ENCODE measurements at places on chromosomes 6 and 20.
A peak's percentile ranks its signal among the peaks of the same experiment; 100 is the strongest.

DNA sequence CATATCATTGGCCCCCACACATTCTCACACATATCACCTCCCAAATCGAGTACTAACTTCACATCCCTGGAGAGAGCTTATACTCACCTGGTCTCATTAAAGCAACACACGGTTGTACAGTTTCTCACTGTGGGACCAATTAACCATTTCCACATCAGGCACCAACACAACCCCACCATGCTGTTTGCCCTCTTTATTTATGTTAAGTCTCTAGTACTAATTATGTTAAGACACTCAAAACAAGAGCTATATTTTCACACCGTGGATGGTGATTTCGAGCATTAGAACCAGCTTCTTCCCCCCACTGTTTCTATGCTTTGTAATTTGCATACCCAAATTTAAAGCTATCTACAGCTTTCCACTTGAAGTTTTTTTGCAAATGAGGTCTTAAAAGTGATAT, 6.3 kb downstream of the SCML4 start:
- no peaks in the 10 kb centered on the region for H3K27me3 ChIP-seq
- peak overlapping the region; percentile 80 for H3K4me3 ChIP-seq
- DNase-seq, result no peak

GRCh38 chr20:23613676-23614075, 8.0 kb upstream of the CST9 start:
- H3K4me3 ChIP-seq, result no peak overlapping the region
- H3K27me3 ChIP-seq, result peaks cover 19% of the 10 kb centered on the region
- H3K36me3 ChIP-seq, result peaks cover 4% of the 10 kb centered on the region

DNA sequence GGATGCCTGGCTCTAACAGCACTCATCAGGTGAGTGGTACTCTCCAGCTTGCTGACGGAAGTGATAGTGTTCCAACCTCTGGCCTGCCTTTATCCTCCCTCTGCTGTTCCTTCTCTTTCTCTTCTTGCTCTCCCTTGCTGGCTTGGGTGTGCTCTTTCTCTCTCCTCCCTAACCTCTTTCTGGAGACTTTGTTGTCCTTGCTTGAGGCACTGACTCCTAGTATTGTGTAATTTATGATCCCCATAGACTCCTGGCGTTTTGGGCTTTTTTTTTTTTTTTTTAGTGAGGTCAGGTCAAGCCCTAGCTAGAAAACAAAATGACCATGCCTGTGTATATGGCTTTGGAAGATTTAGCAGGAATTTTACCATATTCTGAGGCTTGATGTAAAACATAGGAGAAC, 84.7 kb upstream of the MRAP2 start:
- no peak overlapping the region for H3K27ac ChIP-seq
- no peak overlapping the region for H3K4me3 ChIP-seq
- peaks cover 25% of the 10 kb centered on the region for H3K36me3 ChIP-seq
- peaks cover 6% of the 10 kb centered on the region for H3K4me1 ChIP-seq

DNA sequence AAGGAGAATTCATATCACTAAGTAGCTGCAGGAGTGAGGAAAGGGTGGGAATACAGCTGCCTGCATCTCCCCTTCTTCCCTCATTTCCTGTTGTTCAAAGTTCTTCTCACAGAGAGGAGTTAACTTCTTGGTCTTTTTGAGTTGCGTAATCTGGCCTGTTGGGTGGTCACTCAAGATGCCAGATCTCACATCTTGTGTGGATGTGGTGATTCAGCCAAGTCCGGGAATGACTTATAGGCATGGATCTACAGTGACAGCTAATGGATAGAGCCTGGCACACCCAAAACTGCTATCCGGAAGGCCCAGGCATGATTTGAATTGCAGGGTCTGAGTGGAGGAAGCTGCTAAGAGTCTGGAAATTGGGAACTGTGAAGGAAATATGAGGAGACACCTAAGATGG, 100.2 kb upstream of the SLC35B3 start:
- H3K27ac ChIP-seq, result no peak overlapping the region
- no peaks in the 10 kb centered on the region for H3K27me3 ChIP-seq
- H3K4me3 ChIP-seq, result no peak overlapping the region
- no peaks in the 10 kb centered on the region for H3K4me1 ChIP-seq
- no peak for DNase-seq
- H3K36me3 ChIP-seq, result peaks cover 6% of the 10 kb centered on the region

DNA sequence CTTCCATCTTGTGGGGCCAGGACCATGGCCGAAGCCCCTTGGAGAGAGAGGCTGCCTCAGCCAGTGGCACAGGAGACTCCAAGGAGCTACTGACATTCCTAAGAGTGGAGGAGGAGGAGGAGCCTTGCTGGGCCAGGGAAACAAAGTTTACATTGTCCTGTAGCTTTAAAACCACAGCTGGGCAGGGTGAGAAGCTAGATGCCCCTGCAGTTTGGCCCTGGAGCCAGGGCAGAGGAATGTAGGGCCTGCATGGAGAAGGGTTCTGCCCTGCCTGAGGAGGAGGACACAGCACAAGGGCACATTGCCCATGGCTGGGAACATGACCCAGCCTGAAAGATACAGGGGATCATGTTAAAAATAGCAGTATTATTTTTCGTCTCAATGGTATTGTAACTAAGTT, 37.4 kb downstream of the PLCG1 start:
- no peak for DNase-seq
- H3K4me3 ChIP-seq, result no peak overlapping the region
- H3K27me3 ChIP-seq, result no peaks in the 10 kb centered on the region
- peak overlapping the region; percentile 21 for H3K27ac ChIP-seq
- H3K36me3 ChIP-seq, result peaks cover 12% of the 10 kb centered on the region

GRCh38 chr6:91539456-91539855, 952.6 kb upstream of the MAP3K7 start:
- H3K36me3 ChIP-seq, result no peaks in the 10 kb centered on the region
- no peak for DNase-seq
- no peak overlapping the region for H3K4me3 ChIP-seq
- no peak overlapping the region for H3K27ac ChIP-seq
- H3K4me1 ChIP-seq, result no peaks in the 10 kb centered on the region

GRCh38 chr20:50799890-50800550, 5.2 kb downstream of the BCAS4 start:
- H3K36me3 ChIP-seq, result no peaks in the 10 kb centered on the region
- no peak for DNase-seq
- H3K27me3 ChIP-seq, result no peaks in the 10 kb centered on the region
- H3K4me1 ChIP-seq, result peaks cover 12% of the 10 kb centered on the region
- H3K27ac ChIP-seq, result no peak overlapping the region

- H3K36me3 ChIP-seq, result no peaks in the 10 kb centered on the region
- H3K4me1 ChIP-seq, result no peaks in the 10 kb centered on the region
- no peak overlapping the region for H3K27ac ChIP-seq
- peaks cover 35% of the 10 kb centered on the region for H3K27me3 ChIP-seq
- H3K4me3 ChIP-seq, result no peak overlapping the region
Observed at GRCh38 chr20:53004267-53004813, 32.2 kb downstream of the TSHZ2 start.

GRCh38 chr6:138509371-138509770, 10.1 kb upstream of the NHSL1 start:
- H3K4me1 ChIP-seq, result peaks cover 4% of the 10 kb centered on the region
- DNase-seq, result no peak
- no peaks in the 10 kb centered on the region for H3K36me3 ChIP-seq
- no peak overlapping the region for H3K4me3 ChIP-seq
- H3K27me3 ChIP-seq, result peaks cover 8% of the 10 kb centered on the region
- H3K27ac ChIP-seq, result no peak overlapping the region
